Activated CD8-positive, alpha-beta memory T cell treated with anti-CD3 and anti-CD28 coated beads, Interleukin-2, amount 10 ng/mL, durations not matched to agents 7 days and 5 days (primary cell): ENCODE measurements at places on chromosomes 4 and X. TPM values are rescaled to one million over a fixed set of nuclear protein-coding genes. Genes with fewer than 3 reads are reported as not detected.

DNA sequence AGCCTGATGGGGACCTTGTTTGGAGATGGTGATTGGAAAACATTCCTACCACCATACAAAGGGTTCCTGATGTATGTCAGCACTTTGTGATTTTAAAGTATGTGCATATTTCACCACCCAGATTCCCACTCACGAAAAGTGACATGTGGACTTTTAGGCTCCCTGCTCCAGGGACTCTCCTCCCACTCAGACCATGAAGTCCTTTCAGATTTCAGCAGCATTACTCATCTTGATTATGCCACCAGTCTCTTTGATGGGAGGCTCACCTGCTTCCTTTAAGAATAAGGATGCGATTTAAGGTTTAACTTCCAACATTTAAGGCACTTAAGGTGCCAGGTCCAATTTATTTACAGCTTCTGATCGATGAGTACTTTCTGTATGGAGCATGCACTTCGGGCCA lies 204.4 kb downstream of the PPARGC1A start:
- DNase-seq: no peak

GRCh38 chr4:94354474-94354896 lies 11.8 kb upstream of the HPGDS start:
- DNase-seq: no peak

DNA sequence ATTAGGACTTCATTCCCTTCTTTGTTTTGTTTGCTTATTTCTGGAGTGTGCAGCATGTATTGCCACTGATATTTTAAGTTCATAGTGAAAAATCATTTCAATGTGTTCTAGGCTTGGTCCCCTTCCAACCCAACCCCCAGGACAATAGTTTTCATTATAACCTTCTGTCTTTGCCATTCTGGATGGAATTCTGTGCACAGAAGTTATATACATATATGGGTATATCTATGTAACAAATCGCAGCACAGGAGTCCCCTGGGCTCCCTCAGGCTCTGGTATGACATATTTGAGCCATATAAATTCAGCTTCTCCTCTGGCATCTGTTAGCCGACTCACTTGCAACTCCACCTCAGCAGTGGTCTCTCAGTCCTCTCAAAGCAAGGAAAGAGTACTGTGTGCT lies at the start of gene TNMD:
Gene TNMD, plus strand, starts transcription at position 326 of the 400 bp plus-strand sequence. CDS start 83 bp downstream, outside the sequence.
- no peak for DNase-seq

- no peak for DNase-seq
Measured at GRCh38 chrX:109773374-109773773, 40.3 kb upstream of the ACSL4 start.

DNA sequence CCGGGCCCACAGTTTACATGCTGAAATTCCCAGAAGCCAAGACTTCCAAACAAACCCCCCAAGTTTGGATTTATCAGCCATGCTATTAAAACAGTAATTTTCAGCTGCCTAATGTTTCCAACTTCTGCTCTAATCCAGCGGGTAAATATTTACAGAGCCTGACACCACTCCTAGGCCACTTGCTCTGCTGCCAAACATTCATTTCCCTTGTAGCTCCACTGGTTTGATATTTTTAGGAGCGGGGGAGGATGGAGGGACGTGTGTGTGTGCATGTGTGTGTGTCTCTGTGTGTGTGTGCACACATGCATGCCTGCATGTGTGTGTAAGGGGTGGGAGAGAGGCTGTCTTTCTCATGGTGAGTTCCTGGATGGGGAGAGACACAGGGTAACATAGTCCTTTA lies 115.7 kb upstream of the PJA1 start:
- no peak for DNase-seq

- no peak for DNase-seq
Measured at GRCh38 chr4:36812149-36812548, 432.4 kb upstream of the NWD2 start.

GRCh38 chr4:31793907-31794306 lies 1073.7 kb downstream of the PCDH7 start:
- DNase-seq: no peak

Gene MFAP3L
- 0.59 TPM for total RNA-seq

GRCh38 chrX:53900623-53901022 lies 143.7 kb downstream of the PHF8 start:
- no peak for DNase-seq

DNA sequence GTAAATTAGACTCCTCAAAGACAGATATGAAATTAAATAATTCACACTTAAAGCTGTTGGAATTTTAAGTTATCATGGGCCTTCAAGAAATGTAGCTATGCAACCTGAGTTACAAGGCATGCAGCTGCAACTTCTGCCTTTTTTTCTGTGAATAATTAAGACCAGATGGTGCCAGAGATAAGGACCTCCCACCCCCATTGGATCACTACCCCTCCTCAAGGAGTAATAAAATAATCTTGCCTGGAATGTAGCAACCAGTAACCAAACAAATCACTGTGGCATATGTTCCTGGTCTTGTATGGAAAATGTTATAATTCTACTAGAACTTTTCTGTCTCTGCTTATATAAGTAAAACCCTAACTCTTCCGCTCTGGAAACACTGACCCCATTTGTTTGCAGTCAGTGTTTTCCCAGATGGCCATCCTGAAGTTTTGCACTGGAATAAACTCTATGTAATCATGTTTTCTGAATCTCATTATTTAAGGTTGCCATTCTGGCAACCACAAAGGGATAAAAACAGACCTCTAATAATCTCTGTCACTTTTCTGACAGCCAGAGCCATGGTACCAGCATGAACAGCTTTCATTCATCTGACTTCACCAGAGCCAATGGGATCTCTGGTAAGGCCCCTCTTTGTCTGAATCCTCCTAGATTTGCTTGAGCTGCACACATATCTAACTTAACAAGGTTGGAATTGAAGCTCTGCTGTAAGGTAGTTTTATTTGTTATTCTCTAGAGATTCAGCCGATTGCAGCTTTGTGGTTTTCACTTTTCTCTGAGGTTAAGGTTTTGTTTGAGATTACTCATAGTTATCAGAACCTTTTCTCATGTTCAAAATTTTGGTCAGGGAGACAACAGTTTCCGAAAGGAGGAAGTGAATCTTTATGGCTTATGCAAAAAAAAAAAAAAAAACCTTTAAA lies 274.6 kb downstream of the NAF1 start:
- no peak for DNase-seq

DNA sequence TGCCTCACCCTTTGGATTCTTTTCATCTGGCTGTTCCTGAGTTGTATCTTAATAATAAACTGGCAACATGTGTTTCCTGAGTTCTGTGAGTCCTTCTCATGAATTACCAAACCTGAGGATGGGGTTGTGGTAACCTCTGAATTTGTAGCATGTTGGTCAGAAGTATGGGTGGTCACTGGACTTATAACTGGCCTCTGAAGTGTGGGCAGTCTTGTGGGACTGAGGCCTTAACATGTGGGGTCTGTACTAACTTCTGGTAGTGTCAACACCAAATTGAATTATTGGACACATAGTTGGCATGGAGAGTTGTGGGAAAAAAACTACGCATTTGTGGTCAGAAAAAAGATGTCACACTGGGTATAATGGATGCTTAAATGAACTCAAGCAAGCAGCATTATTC lies 45.0 kb upstream of the TNIP3 start:
- no peak for DNase-seq

GRCh38 chr4:126956184-126956897 lies 676.4 kb upstream of the INTU start:
- DNase-seq: no peak

- DNase-seq: no peak
Measured at GRCh38 chr4:7045961-7046921, 3.1 kb downstream of the TADA2B start.

DNA sequence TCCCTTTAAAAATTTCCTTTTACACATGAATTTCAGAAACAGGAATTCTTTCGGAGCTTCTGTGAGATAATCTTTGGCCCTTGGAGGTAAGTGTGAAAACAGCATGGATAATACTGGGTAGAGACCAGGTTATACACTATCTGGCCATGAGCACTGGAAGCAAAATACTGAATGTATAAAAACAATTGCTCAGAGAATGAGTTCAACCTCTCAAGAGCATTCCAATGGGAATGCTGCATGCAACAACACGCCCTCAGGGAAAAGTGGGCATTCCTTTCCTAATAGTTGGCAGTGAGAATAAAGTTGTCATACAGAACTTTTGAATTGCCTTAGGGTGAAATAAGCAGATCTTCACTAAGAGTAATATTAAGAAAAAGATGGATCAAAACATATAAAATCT lies 574.8 kb upstream of the DIPK2B start:
- no peak for DNase-seq

DNA sequence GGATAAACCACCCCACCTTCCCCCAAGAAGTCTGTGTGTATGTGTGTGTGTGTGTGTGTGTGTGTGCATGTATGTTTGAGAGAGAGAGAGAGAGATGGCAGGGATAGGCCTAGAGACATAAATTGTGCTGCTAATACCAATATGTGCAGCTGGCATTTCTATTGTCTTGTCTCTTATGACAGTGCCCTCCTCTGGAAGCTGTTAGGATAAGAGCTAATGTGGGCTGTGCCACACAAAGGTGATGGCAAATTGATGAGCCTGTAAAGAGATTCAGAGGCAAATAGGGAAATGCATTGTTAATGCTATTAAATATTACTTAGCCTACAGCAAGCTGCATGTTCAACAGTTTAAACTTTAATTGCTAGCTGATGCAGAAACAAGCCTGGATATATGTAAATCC lies 332.0 kb downstream of the NKX6-1 start:
- no peak for DNase-seq

- no peak for DNase-seq
Measured at GRCh38 chr4:8856835-8857621, 14.6 kb downstream of the HMX1 start.

DNA sequence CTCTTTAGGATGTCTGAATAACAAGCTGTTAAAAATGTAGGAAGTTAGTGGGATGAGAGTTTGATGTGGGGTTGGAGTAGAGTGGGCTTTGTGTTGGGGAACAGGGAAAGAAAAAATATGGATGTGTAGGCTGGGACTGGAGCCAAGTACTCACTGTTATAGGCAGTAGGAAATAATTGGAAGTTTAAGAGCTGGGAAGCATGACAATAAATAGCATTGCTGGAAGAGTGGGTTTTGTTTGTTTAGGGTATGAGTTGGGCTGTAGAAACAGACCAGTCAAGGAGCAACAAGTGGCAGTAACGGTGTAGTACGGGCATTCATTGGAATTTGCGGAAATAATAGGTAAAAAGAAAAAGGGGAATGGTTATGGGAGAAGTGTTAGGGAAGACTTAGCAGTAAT lies 81.6 kb downstream of the KDM6A start:
- no peak for DNase-seq

Gene TCEAL5
- total RNA-seq: not detected

Gene SSX2B
- total RNA-seq: not detected

- DNase-seq: peak; percentile 94
Measured at GRCh38 chr4:101418055-101418454, 70.7 kb upstream of the PPP3CA start.

Gene SLC4A4
- total RNA-seq: 2.5 TPM

DNA sequence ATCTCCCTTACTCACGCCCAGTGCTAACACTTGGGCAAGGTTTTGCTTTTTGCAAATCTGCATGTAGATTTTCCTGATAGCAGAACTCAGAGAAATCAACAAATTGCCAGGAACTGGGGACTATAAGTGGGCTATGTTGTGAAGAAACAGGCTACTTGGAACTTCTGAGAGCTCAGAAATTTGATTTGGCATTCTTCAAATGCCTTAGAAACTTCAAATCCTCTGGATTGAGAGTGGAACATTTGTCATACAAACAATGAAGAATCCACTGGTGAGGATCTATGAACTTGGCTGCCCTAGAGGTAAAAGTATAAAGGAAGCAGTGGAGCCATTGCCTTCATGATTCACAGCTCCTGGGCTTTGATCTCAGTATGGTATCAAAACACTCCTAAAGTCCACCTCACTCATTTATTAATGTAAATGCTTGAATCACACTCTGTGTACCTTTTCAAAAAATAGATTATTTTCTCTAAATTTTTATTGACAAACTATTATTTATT lies 126.0 kb downstream of the GLRA3 start:
- DNase-seq: no peak

Gene FGF13
- total RNA-seq: not detected

Gene NUP62CL
- 3.0 TPM for total RNA-seq

- DNase-seq: no peak
Measured at GRCh38 chr4:187333151-187333550, 609.5 kb upstream of the FAT1 start.

Gene BTK
- total RNA-seq: 0.14 TPM

DNA sequence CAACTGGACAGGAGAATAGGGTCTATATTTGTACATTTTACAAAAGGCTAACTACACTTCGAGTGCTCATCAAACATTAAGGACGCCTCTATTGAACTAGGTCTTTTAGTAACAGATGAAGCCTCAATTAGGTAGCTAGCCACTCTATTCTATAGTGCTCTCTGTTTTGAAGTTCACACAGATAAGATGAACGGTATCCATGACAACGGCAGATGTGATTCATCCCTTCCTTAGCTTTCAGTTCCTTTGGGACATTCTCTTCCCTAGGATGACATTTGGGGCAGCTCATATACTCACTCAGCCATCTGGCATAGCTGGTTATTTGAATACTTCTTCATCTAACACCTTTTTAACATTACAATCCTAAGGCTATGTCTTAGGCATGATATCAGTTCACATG lies 62.4 kb upstream of the WDFY3 start:
- DNase-seq: no peak

Gene GPC4
- total RNA-seq: not detected

Gene RASGEF1B
- total RNA-seq: 4.5 TPM

DNA sequence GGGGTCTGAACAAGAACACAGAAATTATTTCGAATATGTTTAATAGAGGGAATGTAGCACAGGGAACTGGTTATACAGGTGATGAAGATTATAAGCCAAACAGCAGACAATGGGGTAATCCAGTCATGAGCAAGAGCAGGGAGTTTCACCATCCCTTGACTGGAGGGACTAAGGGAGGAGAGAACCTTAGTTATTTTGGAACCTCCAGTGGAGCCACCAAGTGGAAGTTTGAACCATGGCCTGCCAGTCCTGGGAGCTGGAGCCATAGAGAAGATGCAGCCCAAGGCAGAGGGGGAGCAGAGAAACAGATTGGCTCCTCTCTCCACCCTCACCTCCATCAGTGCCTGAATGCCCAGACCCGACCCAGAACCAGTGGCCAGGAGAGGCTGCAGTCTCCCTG lies 264.6 kb upstream of the RASGEF1B start:
- DNase-seq: no peak

Gene PAK3
- total RNA-seq: 0.53 TPM

DNA sequence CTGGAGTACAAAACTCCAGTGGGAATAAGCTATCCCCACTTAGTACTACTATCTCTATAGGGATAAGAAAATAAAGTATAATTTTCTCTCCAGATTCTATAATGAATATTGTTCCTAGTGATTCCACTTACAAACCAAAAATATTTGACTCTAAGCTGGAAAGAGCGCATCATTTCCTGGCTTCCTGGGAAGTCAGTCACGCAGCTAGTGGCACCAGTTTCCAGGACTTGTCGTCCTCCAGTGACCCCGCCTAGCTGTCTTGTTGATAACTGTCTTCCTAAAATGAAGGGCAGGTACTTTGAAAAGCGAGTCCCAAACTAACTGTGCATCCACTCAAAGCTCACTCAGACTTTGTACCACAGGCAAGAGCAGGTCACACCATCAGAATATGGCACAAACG lies 39.3 kb downstream of the LNX1 start:
- DNase-seq: no peak

Gene CFAP47
- not detected for total RNA-seq

GRCh38 chr4:8336412-8337075 lies 67.0 kb downstream of the HTRA3 start:
- DNase-seq: no peak

- no peak for DNase-seq
Measured at GRCh38 chr4:86918539-86919072, 16.2 kb upstream of the AFF1 start.

Gene PLAC1
- total RNA-seq: not detected
